HFF-Myc (cell line): ENCODE measurements at places on chromosomes 12 and 14.

DNA sequence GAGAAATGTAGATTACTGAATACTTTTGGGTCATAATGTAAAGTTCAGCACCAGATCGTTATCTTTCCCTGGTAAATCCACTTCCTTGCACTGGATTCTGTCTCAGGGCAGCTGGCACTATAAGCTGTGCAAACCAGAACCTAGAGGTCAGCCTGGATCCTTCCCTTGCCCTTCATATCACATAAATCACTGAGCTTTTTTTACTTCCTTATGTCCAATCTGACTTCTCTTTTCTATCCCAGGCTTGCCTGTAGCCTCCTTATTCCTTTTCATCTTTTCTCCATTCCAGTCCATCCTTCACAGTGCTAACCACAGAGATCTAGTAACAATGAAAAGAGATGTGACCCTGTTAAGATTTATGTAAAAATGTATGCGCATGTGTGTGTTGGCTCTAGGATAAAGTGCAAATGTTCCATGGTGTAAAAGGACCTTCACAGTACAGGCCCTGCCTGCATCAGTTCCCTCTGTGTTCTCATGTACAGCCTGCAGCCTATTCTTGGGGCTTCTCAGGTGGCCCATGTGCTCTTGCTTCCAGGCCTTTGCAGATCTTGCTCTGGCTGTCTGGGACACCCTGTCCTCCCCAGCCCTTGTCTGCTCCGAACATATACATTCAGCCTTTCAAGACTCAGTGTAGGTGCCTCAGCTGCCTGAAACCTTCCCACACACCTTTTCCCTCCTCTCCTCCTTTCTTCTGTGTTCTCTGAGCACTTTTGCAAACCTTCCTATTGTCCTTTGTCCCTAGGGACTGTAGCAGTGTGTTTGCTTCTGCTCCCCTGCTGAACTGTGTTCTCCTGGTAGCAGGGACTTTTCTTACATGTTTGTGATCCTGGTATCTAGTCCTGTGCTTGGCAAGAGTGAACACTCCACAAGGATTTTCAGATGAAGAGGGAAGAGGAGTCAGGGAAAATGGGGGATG is 30.0 kb downstream of the PELI2 start:
- DNase-seq, result no peak

GRCh38 chr12:11729439-11730150 is 80.1 kb downstream of the ETV6 start:
- no peak for DNase-seq

GRCh38 chr14:71248194-71248593 is 340.9 kb downstream of the PCNX1 start:
- DNase-seq, result no peak

- DNase-seq, result peak; percentile 30
These were observed 53.3 kb downstream of the TMX1 start for GRCh38 chr14:51293149-51293911.

DNA sequence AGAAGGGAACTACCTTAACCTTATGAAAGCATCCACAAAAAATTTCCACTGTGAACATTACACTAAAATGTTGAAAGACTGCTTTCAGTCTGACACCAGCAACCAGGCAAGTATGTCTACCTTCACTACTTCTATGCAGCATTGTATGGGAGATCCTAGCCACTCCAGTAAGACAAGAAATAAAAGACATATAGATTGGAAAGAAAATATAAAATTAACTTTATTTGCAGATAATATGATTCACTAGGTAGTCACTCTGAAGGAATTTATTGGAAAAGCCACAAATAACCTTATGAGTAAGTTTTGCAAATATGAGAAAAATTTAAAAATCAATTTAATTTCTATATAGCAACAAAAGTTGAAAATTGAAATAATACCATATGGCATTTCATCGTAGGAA is 172.0 kb downstream of the RERGL start:
- no peak for DNase-seq

DNA sequence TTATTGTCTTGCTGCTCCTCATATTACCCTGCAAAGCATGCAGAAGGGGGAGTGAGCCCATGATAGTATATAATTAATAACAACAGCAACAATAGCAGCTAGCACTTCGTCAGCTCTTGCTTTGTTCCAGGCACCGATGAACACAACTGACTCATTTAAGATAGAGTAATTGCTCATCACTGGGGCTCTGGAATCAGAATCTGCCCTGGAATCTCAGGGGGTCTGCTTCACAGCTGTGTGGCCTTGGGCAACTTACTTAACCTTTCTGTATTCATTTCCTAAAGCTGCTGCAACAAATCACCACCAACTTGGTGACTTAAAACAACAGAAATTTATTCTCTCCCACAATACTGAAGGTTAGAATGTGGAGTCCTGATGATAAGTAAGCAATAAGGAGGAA is 55.0 kb upstream of the PSMC1 start:
- no peak for DNase-seq

DNA sequence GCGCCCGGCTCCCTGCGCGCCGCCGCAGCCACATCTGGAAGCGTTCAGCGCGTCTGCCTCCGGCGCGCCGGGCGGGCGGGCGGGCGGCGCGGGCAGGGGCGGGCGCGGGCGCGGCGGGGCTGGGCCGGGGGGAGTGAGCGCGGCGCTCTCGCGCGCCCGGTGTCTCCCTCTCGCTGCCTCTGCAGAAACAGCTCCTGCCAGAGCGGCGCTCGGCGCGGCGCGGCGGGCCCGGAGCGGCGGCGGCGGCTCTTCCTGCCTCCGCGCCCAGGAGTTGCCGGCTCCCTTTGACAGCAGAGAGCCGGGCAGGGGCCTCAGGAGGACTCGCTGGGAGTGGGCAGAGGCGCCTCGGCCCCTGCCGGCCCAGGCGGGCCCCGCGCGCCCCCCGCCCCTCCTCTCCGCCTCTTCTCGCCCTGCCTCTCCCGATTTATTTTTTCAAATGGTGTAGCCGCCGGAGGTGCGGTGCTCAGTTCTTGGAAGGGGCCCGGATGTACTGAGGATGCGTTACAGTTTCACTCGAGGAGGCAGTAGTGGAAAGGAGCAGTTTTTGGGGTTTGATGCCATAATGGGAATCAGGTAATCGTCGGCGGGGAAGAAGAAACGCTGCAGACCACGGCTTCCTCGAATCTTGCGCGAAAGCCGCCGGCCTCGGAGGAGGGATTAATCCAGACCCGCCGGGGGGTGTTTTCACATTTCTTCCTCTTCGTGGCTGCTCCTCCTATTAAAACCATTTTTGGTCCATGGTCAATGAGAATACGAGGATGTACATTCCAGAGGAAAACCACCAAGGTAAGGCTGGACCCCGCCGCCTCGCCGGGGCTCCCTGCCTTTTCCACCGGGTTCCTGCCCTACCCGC is at the start of gene CACNA1C:
Gene CACNA1C (plus strand): TSS at position 162 of the 853 bp plus-strand sequence. CDS start 576 bp downstream, at position 738.
- no peak for DNase-seq

GRCh38 chr12:120062976-120063579 is 53.5 kb downstream of the RAB35 start:
- DNase-seq, result no peak

GRCh38 chr14:21825149-21825743 is 151.6 kb upstream of the OR4E1 start:
- DNase-seq, result no peak

DNA sequence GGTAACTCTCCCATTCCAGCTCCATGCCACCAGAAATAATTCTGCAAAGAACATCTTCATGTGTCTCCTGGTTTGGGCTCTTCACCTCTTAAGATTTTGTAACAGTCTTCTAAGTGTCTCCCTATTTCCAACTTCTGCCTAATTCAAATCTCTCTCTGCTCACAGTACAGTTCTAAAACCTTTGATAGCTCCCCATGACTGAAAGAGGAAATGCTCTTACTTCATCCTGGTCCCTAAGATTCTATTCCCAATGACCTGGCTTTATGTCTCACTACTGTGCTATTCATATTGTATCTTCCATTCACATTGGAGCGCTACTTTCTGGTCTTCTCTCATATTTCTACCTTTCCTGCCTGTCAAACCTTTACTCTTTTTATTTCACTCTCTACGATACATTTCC is 1.6 kb downstream of the AMN1 start:
- no peak for DNase-seq

DNA sequence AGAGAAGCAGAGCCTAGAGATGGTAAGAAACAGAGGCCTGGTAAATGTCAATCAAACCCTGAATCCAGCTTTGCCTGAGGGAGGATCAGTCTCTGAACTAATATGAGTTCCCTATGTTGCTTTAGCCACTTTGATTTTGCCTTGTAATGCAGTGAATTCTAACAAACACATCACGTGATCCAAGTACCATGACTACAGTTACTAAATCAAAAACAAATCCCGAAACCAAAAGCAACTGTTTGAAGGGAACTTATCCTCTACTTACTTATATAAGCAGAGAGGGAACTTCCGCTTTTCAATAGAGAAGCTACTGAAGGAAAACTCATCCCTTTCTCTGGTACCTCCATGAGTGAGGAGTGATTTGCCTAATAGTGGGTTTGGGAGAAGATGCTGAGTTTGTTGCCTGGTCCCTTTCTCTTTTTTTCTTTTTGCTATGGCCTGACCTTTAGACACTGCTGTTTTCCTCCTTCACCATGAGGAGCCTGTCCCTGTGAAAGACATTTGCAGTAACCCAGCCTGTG is 7.7 kb upstream of the PPTC7 start:
- no peak for DNase-seq

GRCh38 chr12:4383304-4383865 is 3.9 kb upstream of the FGF23 start:
- DNase-seq, result no peak

DNA sequence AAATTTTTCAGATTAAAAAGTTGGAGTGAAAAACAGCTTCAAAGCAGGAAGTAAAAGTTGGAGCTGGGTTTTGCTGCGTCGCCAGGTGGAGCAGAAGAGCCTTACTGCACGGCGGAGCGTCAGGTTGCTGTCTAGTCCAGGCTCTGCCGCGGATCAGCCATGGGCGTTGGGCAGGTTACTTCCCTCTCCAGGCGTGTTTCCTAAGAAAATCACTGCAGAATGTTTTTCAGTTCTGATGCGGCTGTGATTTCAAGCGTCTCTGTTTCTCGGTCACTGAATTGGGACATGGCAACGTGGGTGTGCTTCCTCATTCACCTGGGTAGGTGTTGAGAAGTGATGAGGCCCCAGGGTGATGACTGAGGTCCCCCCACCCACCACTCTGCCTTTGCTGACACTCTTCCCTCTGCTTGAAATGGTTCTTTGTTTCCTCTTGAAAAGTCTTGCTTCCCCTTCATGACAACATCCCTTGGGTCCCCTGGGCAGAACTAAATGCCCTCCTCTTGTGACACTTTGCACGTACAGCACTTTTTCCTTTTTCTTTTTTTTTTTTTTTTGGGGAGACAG is 7.6 kb downstream of the EVL start:
- DNase-seq, result no peak

DNA sequence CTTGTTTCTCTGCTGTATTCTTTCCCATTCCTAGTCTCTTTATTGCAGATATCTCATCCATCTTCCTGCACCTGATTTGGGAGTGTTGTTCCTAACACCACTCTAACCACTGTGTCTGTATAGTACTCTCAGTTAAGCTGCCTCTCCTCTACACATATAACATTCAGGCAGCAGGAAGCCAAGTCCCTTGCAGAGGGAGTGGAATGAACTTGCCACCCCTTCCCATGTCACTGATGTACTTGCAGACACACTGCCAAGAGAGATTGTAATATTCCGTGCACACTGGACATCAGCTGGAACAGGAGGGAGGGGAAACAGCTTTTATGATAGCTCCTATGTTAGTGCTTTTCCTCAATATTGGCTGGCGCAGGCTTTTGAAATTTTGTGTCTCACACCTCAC is 281.6 kb upstream of the E2F7 start:
- no peak for DNase-seq

- DNase-seq, result no peak
These were observed 67.8 kb downstream of the TSHR start for GRCh38 chr14:81023095-81023710.

DNA sequence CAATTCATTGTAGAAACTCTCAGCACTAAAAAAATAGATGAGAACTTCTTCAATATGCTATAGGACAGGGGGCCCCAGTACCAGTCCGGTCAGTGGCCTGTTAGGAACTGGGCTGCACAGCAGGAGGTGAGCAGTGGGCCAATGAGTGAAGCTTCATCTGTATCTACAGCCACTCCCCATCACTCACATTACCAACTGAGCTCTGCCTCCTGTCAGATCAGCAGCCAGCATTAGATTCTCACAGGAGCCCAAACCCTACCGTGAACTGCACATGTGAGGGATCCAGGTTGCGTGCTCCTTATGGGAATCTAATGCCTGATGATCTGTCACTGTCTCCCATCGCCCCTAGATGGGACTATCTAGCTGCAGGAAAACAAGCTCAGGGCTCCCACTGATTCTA is 15.7 kb upstream of the ANO2 start:
- DNase-seq, result no peak

GRCh38 chr14:71006200-71006563 is 98.9 kb downstream of the PCNX1 start:
- no peak for DNase-seq

GRCh38 chr12:122354958-122355641 is 67.4 kb downstream of the CLIP1 start:
- DNase-seq, result no peak

GRCh38 chr12:124545508-124546418 is 21.6 kb downstream of the NCOR2 start:
- DNase-seq, result no peak
